Activated CD4-positive, alpha-beta T cell treated with anti-CD3 and anti-CD28 coated beads for 4 hours (primary cell): ENCODE measurements at places on chromosomes 16 and 17.

GRCh38 chr17:30450125-30451027, 26.8 kb upstream of the GOSR1 start:
- no peak for DNase-seq

DNA sequence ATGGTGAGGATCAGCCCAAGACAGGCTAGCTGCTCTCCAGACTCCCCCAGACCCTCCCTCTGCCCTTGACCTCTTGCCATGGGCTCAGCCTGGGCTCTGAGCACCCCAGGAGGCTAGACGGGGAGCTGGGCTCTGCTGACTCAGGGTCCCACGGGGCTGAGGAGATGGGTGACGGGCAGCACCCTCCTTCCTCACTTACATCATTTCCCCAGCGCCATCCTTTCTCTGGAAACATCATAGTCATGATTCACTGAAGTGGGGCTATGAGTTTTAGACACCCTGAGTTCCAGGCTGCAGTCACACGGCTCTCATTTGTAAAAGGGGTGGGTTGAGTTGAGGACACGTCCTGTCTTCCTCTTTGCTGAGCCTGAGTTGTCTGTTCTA, 3.0 kb upstream of the ITGAX start:
- DNase-seq = no peak

GRCh38 chr17:60358606-60359225, 33.2 kb downstream of the USP32 start:
- no peak for DNase-seq

DNA sequence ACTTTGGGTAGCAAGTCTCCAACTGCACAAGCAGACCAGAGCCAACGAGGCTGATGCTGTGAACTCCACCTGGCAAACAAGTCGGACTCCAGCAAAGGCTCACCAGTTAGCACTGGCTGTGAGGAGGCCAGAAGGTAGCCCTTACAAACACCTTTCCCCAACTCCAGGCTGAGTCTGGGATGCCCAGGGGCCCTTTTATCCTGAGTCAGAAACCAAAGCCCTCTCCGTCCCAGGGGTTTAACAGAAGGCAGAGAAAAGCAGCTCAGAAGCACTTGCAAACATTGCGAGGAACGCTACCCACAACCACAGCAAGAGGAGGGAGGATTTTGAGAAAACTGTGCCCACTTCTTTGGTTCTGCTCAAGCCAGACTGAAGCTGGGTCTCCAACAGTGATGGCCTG, 25.0 kb downstream of the CUEDC1 start:
- no peak for DNase-seq

DNA sequence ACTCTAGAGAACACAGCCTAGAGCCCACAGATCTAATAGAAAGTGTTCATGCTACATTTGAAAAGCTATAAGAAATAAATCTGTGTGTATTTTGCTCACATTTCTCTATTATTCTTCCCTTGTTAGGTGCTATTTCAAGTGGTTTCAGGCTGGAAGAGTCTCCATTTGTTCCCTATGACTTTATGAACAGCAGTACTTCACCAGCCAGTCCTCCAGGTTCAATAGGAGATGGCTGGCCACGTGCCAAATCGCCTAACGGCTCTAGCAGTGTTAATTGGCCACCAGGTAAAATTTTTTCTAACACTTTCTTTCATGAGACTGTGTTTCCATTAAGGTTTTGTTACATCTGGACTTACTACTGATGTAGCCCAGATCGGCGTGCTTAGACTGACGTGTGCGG, 30.7 kb upstream of the SLC5A11 start:
- no peak for DNase-seq

GRCh38 chr16:35533683-35534082, 2074.3 kb downstream of the TP53TG3F start:
- no peak for DNase-seq

- no peak for DNase-seq
These were observed 8.5 kb downstream of the ADGRG3 start for GRCh38 chr16:57676553-57677085.

- DNase-seq = no peak
These were observed 210.1 kb upstream of the HS3ST4 start for GRCh38 chr16:25481636-25482035.

DNA sequence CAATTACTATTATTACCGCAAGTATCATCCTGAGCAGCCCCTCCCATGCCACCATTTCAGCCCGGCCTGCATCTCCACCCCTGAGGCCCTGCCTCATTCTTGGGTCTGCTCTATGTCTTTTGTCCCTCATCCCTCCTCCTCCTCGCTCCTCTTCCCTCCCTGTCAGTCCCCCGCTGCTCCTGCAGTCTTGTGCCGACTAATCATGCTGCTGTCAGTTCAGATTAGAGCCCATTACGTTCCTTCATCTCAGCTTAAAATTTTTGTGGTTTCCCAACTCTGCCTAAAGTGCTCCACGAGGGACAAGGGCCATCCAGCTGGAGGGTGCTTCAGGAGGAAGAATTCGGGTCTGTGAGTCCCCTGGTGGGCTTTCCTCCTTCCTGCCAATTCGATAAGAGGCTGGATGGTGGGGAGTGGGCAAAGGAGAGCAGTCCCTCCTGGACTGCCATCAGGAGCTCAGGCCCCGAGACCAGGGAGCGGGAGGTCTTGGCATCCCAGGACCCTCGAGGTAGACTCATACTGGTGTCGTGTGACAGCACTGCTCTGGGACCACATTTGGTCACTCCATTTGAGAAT, 32.9 kb upstream of the GOSR2 start:
- no peak for DNase-seq

GRCh38 chr16:46911038-46911437, 26.9 kb downstream of the GPT2 start:
- no peak for DNase-seq

GRCh38 chr16:50679676-50680555, 1.2 kb downstream of the SNX20 start:
- DNase-seq = no peak

GRCh38 chr16:27489906-27490305, 59.8 kb downstream of the GTF3C1 start:
- DNase-seq = no peak

DNA sequence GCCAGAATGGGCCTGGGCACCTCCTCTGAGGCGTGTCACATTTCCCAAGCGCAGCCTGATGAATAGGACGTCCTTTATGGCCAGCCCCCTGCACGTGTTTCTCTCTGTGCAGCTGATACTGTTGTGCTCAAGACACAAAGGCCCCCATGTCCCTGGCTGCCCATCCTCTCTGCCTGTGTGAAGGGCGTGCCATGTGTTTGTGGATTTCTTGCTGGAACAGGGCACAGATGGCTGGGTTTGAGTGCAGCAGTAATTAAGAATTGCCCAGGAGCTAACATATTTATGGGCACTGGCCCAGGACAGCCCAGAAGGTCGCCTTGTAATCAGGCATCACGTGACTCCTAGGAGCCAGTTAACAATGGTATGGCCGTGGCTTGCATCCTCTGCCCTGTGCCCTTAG, 181.1 kb downstream of the CCDC182 start:
- DNase-seq = no peak

DNA sequence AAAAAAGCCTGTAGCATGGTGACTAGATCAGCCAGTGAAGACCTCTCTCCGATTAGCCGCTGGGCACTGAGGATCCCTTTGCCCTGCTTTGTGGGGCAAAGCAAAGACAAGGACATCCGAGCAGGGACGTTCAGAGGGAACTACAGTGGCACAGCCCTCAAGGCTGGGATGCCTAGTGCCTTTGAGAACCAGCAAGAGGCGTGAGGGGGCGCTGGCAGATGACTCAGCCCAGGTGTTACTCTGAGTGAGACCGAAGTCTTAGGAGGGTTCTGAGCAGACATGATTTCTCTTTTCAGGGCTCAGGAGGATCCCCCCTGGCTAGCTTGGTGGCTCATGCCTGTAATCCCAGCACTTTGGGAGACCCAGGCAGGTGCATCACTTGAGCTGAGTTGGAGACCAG, 178.6 kb downstream of the CPPED1 start:
- no peak for DNase-seq

DNA sequence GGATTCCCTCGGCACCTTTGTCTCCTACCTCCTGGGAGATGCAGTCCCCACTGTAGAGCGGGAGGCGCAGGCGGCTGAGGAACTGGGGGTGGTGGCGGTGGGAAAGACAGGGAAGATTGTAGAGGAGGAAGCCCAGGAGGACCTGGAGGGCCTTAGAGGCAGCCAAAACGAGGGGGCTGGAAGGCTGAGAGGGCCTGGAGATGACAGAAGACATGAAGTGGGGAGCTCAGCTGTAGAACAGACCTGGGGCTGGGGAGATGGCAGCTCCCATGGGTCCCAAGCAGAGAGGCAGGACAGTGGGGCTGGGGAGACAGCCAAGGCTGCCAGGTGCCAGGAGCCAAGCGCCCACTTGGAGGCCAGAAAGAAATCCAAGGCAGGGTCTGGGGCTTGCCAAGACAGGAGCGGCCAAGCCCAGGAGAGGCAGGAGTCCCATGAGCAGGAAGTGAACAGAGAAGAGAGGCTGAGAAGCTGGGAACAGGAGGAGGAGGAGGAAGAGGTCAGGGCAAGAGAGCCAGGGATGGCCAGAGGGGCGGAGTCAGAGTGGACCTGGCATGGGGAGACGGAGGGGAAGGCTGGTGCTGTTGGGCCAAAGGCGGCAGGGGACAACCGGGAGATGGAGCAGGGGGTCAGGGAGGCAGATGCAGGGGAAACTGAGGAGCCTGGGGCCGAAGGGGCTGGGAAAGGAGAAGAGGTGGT, 803 bp downstream of the APOBR start:
- no peak for DNase-seq

- no peak for DNase-seq
These were observed 113.8 kb downstream of the SOCS1 start for GRCh38 chr16:11142261-11142630.

GRCh38 chr17:38533866-38534497, 71.8 kb downstream of the SRCIN1 start:
- DNase-seq = no peak

- no peak for DNase-seq
These were observed 188.6 kb downstream of the ENGASE start for GRCh38 chr17:79263191-79263590.

- DNase-seq = no peak
These were observed 56.0 kb downstream of the ZFPM1 start for GRCh38 chr16:88508868-88509748.

DNA sequence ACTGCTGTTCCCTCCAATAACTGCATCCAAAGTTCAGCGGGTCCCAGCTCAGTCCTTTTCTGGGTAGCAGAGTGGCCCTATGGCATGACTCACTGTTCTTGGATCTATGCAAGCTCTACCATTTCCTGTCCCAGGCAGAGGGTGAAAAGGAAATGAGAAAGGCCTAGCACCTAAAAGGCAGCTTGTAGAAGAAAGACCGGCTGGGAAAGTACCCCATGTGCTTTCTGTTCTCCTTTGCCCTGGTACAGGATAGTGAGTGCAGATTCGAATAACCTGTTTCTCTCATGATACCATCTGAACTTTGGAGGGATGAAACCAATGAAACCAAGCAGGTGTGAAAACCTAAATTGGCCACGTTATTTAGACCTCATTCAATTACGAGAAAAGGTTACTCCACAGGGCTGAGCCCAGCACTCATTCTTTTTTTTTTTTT, 12.7 kb upstream of the HASPIN start:
- peak; percentile 73 for DNase-seq

DNA sequence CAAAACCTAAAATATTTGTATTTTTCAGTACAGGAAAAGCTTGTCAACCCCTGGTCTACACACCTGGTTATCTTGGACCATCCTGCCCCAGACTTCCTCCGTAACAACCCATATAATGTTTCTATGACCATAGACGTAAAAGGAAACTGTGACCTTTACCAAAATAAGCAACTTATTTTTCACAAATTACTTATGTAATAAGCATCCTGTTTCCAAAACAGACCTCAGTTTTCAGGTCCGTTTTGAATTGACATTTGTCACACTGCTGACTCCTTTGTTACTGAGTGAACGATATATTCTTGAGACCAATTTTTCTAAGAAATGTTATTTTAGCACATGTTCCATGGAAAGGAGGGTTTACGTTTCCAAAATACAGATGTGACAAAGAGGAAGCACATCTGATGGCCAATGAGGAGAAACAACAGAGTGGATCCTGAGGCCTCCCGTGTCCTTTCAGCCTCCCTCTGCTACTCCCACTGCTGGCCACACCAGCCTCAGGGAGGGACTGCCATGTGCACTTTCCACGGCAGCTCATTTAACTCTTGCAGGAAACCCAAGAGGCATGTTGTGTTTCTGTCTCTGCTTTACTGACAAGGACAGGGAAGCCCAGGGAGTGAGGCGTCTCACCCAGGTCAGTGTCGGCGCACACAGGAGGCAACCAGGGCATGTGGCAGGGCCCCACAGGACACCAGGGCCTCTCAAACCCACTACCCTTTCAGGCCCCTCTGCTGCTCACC, 20.1 kb upstream of the ALDH3A1 start:
- no peak for DNase-seq

- no peak for DNase-seq
These were observed 16.4 kb downstream of the CCL11 start for GRCh38 chr17:34301986-34302385.

- DNase-seq = no peak
These were observed 283.8 kb downstream of the ZFHX3 start for GRCh38 chr16:72764015-72764654.

DNA sequence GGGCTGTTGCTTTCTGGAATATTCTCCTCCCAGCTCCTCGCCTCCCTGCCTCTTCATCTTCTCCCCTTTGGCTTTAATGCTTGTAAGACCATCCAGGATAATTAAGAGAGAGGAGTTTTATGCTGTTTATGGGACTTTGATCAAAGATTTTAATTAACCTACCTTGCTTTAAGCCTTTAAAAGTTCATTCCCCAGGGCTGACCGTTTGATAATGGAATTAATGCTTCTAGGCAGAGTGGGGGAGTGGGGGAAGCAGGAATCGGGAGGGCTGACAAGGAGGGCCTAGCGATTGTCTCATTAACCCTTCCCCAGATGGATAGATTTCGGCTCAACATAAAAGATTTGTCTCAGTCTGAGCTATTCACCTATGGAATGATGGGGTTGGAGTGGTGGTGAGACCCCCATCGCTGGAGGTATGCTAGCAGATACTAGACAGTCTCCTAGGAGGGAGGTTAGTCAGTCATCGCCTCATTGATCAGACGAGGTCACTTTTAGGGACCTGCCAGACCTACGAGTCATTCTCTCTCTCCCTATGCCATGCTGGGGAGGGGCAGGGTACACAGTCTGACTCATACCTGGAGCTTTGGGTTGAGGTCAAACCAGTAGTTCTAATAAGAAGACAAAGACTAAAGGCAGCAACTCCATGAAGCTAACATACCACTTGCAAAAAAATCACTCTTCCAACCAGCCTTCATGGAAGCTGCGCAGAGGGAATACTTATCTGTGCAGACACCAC, 236.6 kb upstream of the NLRP1 start:
- DNase-seq = no peak
